ENCODE measurements at places on chromosomes 4 and X.

DNA sequence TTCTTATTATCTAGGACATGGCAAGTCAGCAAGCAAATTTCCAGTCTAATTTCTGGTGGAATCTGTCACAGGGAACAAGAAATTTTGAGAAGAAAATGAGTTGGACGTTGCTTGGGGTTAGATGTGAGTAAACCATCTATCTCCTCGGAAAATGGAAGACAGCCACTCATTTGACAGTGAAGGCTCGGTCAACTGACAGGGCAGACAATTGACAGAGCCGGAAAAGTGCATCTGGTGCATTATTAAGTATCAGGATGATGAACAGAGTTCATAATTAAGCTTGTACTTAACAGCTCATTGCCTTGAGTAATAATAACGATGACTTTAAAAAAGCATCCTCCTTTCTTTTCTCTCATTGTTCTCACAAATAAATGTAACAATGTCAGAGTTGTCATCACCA, 168.4 kb downstream of the MAD2L1 start:
- no peak for DNase-seq

- DNase-seq: peak; percentile 78
Measured at GRCh38 chrX:48957477-48957826, at the start of gene OTUD5. OTUD5 (minus strand) TSS chrX:48957607; CDS start chrX:48957570, 37 bp downstream.

- DNase-seq: no peak
Measured at GRCh38 chr4:168540503-168541265, 43.8 kb downstream of the PALLD start.

DNA sequence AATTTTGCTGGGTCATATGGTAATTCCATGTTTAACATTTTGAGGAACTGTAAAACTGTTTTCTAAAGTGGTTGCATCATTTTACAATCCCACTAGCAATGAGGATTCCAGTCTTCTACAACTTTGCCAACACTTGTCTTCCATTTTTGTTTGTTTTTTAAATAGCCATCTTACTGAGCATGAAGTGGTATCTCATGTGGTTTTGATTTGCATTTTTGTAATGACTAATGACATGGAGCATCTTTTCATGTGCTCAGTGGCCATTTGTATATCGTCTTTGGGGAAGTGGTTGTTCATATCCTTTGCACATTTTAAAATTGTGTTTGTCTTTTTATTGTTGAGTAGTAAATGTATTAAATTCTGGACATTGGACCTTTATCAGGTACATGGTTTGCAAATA, 94.7 kb downstream of the TMEM131L start:
- no peak for DNase-seq

- no peak for DNase-seq
Measured at GRCh38 chr4:10606483-10607155, 77.9 kb downstream of the CLNK start.

All from DND-41 (cell line).